Glomerular endothelial cell (primary cell): ENCODE measurements at places on chromosomes 3 and 15. TPM values are rescaled to one million over a fixed set of nuclear protein-coding genes. Genes with fewer than 3 reads are reported as not detected.

- DNase-seq, result no peak
Observed at GRCh38 chr15:31081588-31082250, 19.8 kb downstream of the TRPM1 start.

DNA sequence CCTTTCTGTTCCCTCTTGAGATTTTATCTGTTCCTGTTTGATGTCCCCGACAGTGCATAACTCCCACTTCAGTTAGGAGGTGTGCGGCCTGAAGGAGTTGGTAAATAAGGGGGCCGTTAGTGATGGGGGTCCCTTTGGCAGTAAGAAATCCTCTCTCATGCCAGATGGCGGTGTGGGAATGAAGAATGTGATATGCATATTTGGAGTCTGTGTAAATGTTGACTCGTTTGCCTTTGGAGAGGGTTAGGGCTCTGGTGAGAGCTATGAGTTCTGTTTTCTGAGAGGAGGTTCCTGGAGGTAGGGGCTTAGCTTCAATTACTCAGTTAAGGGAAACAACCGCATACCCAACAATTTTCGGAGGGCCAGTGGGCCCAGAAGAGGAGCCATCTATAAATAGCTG, 38.8 kb upstream of the RNF7 start:
- DNase-seq, result no peak

DNA sequence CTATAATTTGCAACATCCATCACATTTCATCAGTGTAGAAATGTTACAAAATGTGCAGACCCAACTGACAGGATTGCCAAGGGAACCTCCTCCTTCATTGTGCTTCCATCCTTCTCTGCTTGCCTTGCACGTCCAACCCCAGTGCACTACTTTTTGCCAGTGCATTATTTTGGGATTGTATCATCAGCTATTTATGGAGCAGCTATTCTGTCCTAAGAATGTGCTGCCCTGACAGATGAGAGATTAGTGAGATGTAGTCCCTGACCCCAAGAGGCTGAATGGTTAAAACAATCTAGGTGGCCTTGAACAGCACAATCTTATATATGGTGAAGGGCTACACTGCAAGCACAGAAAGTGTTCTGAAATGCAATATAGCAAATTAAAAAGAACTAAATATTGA, 935.8 kb downstream of the IGSF11 start:
- DNase-seq, result no peak

The FHIT gene
- 0.48 and 8.1 TPM in 2 replicates for total RNA-seq
